ENCODE measurements at places on chromosomes 11 and 22.

GRCh38 chr11:6260207-6260726, 629 bp downstream of the CCKBR start:
- no peak for DNase-seq

GRCh38 chr11:73981051-73981805, 1.4 kb downstream of the UCP2 start:
- no peak for DNase-seq

GRCh38 chr22:44671742-44672141, 30.3 kb upstream of the PRR5 start:
- DNase-seq: peak; percentile 63

DNA sequence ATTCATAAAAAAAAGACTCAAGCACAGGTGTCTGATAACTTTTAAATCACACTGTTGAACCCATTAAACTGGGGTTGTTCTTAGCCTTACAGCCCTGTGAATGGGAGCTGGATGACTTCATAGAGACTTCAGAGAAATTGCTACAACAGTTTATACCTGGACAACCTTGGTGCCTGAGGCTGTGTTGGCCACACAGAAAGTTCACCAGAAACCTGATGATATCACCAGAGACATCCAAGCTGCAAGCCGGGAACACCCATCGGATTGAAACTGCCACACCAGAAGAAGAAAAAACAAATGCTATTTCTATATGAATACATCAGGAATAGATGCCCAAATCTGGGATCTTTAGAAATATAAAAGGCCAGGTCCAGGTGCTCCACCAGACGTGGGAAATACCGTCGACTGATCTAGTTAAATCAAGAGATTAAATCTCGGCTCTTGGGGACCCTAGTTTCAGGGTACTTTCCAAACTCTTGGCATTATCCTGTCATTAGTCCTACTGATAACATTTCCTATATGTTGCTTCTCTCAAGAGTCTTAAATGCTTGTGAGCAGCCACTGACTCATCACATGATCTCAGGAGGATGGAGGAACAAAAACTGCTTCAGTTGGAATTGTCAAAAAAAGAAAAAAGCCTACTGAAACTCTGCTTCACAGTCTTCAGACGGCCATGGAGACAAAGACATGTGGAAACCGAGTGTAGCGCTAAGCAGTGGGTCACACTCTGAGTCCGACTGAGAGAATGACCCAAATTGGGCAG, 28.6 kb upstream of the APOL5 start:
- no peak for DNase-seq

- DNase-seq: no peak
These were observed 602.2 kb downstream of the BUD13 start for GRCh38 chr11:116170526-116171120.

GRCh38 chr11:74636630-74637184, 44.3 kb downstream of the POLD3 start:
- DNase-seq: peak; percentile 32

DNA sequence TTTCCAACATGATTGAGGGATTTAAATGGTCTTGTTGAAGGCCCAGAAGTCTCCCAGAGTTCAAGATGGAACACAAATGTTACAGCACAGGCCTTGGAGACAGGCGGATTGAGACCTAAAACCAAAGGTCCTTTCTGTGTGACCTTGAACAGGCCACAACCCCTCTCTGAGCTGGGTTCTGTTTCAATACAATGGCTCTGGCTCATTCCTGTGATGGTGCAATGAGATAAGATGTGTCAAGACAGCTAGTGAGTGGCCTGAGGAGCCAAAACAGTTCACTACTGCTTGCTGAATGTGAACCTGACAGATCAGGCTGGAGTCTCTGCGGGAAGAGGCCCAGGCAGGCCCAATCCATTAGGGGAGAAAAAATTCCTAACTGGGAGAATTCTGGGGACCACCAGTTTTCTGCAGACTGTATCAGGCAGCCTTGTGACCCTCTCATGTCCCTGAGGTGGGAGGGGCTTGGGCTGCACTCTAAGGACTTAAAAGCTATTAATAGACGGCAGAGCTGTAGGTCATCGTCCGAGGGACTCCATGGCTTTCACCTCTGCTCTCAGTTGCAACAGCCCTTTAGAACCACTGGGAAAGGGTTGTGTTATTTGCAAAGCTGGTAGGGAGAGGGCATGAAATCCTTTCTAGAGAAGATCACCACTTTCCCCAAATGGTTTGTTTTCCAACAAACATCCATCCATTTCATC, 126.1 kb upstream of the TEAD1 start:
- peak; percentile 1 for DNase-seq

DNA sequence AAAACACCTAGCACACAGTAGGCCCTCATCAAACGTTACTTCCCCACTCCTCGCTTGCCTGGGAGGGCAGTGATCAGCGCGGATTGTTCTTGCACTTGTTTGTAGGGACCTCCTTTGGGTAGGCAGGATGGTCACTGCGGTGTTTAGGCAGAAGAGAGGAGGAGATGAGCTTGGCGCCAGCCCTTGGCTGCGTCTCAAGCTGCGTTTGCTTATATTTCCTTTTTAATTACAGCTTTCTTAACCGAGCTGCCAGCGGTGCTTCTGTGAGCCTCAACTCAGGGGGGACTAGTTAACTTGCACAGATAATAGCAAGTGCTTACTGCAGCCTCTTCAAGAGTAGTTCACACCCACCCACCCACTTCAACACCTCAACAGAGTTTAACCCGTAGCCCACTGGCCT, 15.1 kb downstream of the IFT27 start:
- no peak for DNase-seq

DNA sequence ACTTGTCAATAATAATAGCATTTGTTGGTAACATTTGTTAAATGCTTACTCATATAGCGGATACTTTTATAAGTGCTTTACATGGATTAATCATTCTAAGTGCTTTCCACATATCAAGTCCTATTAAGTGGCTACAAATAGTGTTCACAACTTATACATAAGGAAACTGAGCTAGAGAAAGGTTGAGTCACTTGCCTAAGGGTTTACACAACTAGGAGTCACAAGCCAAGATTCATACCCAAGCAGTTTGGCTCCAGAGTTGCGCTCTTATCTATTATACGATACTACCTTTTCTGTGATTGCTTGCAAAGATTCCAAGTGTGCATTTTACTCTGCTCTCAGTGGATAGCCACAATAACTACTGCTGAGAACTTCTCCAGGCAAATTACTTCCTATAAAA, 215.9 kb upstream of the CCDC90B start:
- no peak for DNase-seq

DNA sequence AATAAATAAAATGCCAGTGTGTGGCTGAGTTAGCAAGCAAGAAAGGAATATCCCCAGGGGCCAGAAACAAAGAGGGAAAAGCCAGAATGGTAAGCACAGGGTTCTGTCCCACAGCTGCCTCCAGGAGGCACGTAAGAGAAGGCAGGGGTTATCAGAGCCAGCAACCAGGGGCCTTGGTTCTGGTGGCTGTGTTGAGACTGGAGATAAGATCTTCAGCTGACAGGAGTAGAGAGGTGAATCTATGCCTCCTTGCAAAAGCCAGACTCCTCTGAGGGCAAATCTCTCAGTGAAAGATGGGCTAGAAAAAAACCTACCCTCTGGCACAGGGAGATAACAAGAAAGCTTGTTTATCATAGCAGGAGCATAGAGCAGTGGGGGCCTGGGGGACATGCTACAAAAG, 29.8 kb upstream of the NFAM1 start:
- DNase-seq: peak; percentile 91

DNA sequence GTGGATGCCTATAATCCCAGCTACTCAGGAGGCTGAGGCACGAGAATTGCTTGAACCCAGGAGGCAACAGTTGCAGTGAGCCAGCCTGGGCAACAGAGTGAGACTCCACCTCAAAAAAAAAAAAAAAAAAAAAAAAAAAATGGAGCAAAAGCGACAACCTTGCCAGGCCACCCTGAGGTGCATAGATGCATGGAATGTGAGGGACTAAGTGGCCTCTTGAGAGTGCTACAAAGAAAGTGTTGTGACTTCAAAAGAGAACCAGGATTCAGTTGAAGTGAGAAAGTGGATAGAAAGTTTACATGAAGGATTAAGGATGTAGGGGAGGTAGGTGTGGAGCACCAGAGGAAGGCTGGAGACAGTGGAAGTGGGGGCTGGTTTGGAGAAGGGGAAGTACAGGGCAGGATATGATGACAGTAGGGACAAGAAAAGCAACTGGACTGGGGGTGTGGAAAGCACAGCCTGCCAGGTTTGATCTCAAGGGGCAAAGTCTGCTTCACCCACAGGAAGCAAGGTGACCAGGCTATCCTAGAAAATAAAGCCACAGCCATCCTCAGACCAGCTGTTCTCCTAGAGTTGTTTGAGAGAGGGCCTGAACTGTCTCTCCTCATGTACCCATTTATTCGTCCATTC, 36.0 kb upstream of the OLFML1 start:
- peak; percentile 1 for DNase-seq

Measured in common myeloid progenitor, CD34-positive (primary cell).